ENCODE measurements at places on chromosomes 2 and 18. TPM values are rescaled to one million over a fixed set of nuclear protein-coding genes. Genes with fewer than 3 reads are reported as not detected.

DNA sequence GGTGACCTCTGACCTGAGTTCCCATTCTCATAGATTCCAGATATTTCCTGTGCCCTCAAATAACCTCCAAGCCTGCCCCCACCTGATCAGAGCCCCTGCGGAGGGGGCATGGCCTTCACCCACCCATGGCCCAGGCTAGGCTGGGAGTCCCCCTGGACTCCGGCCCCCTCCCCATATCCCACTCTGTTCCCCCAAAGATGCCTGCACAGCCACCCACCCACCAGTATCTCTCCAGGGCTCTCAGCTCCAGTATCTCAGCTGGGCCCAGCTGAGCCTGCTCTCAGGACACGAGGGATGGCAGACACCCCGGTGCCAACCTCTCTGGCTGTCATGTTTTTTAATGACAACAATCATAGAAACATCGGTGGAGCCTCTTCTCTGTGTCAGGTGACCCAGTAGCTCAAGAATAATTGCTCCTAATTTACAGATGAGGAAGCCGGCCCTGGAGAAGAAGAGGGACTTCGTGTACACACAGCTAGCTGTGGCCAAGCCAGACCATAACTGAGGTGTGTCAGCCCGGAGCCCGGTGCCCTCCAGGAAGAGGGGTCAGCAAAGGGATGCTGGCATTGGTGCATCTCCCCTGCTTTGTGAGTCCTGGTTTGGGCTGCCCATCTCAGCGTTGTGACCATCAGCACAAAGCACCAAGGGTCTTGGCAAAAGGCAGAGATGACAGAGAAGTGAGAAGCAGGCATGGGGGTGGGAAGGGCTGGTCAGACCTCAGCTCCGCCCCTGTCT, 84.4 kb downstream of the SDC1 start:
- DNase-seq, result no peak

- no peak for DNase-seq
These were observed 55.3 kb downstream of the KCTD1 start for GRCh38 chr18:26493021-26493420.

DNA sequence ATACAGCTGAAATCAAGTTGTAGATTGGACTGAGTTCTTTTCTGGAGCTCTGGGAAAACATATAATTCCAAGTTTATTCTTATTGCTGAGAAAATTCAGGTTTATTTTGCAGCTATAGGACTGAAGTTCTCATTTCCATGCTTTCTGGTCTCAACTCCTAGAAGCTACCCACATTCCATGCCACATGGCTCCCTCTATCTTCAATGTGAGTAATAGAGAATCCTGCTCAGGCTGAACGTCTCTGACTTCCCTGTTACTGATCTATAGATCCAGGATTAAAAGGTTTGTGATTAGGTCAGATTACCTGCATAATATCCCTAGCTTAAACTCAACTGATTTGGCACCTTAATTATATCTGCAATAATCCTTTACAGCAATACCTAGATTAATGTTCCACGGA, 453.8 kb upstream of the MC4R start:
- DNase-seq, result no peak

DNA sequence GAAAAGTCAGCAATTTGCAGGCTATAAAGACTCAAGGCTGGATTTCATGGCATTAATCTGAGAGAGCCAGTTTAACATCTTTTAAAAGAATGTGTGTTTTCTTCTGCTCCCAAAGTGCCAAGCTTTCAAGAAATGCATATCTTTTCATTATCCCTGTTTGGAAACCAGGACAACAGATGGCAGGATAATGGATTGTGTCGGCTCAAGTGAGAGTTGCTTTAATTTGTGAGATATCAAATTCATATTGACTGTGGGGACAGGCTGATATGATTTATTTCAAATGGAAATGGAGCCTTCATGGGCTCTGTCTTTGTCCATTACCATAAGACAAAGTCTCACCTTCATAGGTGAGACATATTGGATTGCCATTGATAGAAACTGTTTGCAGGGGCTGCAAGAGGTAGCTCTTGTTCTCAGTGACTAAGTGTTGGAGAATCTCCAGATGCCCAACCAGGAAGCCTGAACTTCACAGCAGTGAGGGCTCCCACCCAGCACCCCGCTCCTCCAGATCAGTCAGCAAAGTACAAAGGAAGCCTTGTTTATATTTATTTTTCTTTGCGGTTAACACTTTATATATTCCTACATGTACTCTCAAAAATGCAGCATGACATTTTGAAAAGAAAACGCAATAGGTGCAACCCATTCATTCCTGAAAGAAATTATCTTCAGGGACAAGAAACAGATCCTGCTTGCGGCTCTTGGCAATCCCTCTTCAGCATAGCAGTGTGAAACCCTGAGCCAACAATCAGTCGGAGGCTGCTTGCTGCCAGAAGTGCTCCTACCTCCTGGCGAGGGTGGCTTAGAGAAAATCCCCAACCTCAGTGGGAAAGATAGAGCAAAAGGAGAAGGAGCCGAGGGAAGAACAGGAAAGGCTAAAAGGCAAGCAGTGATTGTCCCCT, 65.8 kb upstream of the ATL2 start:
- peak; percentile 45 for DNase-seq

GRCh38 chr2:188695953-188696352, 278.2 kb upstream of the COL3A1 start:
- no peak for DNase-seq

DNA sequence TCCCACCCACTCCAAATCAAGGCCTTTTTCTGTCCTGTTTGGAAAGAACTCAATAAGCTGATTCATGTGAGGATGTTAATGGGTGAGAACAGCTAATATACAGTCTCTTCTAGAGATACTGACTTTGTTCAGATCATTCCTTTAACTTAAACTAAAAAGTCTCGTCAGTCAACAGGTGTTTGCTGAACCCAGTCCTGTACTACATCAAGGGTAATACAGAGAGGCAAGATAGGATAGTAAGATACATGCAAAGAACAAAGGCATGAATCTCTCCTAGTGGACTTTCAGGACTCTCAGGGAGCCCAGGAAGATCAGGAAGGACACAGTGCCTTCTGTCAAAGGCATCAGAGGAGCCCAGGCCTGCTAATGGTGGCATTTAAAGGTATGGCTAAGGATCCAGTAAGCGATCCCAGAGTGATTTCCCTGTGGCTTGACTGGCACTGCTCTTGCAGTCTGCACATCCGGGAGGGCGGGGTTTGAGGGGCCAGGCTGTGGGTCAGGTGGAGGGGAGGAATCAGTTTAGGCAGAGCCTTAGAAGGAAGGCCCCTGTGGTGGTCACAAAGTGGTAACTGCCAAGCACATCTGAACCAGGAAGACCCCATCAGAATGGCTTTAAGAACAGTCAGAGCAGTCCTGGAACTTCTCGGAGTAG, 54.0 kb downstream of the EPAS1 start:
- DNase-seq, result no peak

The RBM44 gene
- 1.5 TPM for total RNA-seq

DNA sequence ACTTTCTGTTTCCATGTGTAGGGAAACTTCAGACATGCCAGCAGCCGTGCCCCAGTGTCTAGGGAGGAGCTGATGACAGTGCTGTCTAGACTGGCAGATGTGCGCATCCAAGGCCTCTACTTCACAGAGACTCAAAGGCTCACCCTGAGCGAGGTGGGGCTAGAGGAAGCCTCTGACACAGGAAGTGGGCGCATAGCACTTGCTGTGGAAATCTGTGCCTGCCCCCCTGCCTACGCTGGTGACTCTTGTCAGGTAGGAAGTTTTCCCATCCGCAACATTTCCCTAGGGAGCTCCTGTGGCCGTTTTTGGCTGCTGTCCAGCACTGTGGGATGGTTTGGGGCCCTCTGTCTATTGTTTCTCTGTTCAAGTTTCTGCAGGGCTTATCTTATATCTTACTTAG, 143.1 kb upstream of the TTC39C start:
- no peak for DNase-seq

GRCh38 chr18:8279781-8280330, 329.4 kb upstream of the RAB12 start:
- DNase-seq, result no peak

The NFU1 gene
- 60.0 TPM for total RNA-seq

The ALPI gene
- not detected for total RNA-seq

DNA sequence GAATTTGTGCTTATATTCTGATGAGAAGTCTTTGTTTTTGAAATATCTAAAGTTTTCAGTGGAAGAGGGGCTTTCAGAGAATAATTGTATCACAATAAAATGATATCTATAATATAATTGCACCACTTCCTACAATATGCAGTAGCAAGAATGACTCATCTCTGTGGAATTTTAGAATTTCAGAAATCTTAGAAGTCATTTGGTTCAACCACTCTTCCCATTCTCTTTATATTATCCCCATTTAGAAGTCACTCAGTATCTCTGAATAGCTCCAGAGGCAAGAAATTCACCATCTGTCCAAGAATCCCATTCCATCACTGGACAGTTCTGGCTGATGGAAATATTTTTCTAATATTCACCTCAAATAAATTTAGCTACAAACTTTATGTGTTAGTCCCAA, 59.3 kb upstream of the CCDC68 start:
- DNase-seq, result no peak

The C2orf72 gene
- 0.62 TPM for total RNA-seq

The PID1 gene
- 27.4 TPM for total RNA-seq

DNA sequence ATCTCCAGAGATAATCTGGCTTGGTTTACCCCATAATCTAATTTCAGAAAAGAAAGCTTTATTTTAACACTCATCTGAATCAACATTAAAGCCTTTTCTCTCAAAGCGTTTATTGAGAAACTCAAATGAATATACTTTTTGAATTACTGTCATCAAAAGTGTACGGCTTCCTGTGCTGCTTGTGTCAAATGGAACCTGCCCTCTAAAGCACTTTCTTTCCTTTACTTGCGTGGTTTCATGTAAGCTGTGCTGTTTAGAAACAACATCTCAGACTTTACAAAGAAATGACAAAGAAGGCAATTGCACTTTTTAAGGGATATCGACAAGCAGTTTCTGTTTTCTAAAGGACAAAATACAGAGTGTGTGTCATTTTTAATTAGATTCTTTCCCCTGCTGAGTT, 35.1 kb downstream of the CYBRD1 start:
- no peak for DNase-seq

The BCL2 gene
- total RNA-seq, result 19.8 TPM

- peak; percentile 92 for DNase-seq
These were observed 50.4 kb downstream of the SPATS2L start for GRCh38 chr2:200356857-200357384.

The CD207 gene
- total RNA-seq, result 0.13 TPM

The HOXD8 gene
- 13.9 TPM for total RNA-seq

DNA sequence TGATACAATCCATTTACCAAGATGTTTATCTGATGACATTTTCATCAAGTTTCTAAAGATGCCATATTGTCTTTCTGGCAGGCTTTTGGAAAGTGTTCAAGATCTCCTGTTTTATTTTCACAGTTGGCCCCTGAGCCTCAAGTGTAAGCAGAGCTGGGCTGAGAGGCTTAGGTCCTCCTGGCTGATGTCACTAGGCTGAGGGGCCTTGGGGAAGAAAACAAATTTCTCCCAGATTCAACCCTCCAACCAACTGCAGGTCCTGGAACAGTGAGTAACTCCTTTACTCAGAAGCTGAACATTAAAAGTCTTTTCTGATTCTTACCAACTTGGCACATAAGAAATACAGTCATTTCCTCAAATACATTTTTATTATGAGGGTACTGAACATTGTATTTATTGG, 14.9 kb upstream of the IL1RL1 start:
- DNase-seq, result no peak

DNA sequence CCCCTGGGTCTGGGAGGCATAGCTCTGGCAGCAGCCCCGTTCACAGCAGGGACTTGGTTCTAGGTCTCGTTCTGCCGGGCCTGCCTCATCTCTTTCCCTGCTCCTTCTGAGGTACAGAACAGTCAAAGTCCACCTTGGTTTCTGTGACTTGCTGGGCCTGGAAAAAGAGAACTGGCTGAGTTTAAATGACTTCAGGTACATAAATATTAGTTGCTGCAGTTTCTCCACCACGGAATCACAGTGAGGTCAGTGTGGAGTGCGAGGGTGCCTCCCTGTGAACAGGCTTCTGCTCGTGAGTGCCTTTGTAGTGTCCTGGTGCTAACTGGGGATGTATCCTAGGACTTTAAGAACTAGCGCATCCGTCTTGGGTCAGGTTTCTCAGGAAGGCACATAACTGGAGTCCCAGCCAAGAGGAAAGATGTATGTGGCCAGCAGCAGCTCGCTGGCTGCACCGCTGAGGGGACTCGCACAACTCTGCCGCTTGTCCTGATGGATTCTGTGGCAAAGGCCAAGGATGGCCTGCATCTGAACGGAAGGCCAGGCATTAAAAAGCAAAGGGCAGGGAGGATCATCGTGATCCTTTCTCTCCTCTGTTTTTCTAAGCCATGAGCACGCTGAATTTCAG, 188.6 kb downstream of the SH3RF3 start:
- peak; percentile 77 for DNase-seq

GRCh38 chr2:27667446-27667845, 3.8 kb downstream of the SLC4A1AP start:
- no peak for DNase-seq

- peak; percentile 95 for DNase-seq
These were observed at the start of gene PTPN18 for GRCh38 chr2:130355578-130356431. Gene PTPN18 (plus strand): TSS chr2:130356056. CDS start chr2:130356108, 52 bp downstream.

- no peak for DNase-seq
These were observed 64.0 kb downstream of the RAB31 start for GRCh38 chr18:9771977-9772660.

- DNase-seq, result no peak
These were observed 38.1 kb downstream of the AGFG1 start for GRCh38 chr2:227509824-227510619.

- DNase-seq, result peak; percentile 79
These were observed 156.4 kb upstream of the MMADHC start for GRCh38 chr2:149743842-149744448.

GRCh38 chr2:1799174-1799573, 54.9 kb upstream of the PXDN start:
- no peak for DNase-seq

The ALPP gene
- 0.09 TPM for total RNA-seq

DNA sequence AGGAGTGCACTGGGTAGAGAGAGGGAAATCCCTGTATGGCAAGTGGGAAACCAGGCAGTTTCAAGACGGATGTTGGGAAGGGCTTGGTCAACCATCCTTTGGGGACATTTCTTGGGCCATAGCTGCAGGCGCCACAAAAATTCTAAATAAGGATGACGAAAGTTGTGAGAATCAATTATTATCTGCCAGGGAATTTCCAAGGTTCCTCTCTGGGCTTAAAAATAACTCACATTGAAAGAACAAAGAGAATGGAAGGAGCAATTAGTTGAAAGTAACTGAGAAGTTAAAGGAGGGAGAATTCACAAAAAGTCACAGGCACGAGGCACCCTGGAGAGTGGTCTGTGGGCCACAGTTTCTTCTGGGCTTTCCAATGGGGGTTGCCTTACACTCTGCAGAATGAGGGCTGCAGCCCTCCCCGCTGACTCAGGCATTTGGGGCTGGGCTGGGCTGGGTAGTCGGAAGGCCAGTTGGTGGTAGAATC, 195.7 kb downstream of the SMAD7 start:
- DNase-seq, result no peak

DNA sequence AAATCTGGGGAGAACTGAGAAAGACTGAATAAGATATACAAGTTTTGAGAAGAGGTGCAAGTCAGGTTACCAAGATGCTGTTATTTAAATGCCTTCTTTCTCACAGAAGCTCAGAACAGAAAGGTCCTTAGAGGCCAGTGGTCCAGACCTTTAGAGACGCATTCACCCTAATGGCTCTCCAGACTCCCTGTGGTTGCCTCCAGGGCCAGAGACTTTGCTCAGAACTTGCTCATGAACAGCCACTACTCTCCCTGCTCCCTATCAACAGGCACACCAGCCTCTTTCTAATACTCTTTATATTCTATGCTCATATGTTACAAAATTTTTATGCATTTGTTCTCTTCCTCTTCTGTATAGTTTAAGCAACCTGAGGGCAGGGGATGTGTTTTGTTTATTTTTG, 349.0 kb upstream of the TNP1 start:
- DNase-seq, result no peak
